NCI-H2081 (cell line): ENCODE measurements at places on chromosomes 12 and 14.

GRCh38 chr12:76551482-76551888 is 8.1 kb downstream of the OSBPL8 start:
- no peak for DNase-seq

DNA sequence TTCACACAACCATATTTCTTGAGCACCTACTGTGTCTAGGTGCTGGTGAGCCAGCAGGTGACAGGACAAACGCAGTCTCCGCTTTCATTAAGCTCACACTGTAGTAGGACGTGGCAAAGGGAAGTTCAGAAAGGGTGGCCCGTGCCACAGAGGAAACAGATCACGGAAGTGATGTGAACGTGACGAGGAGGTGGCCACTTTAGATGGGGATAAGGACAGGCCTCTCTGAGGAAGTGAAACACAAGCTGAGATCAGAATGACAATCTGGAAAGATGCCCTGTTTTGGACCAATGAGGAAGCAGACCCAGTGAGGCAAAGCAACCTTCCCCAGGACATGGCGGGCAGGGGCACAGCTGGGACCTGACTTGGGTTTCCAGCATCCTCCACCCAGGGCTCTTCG is 127.4 kb upstream of the PRMT8 start:
- no peak for DNase-seq

DNA sequence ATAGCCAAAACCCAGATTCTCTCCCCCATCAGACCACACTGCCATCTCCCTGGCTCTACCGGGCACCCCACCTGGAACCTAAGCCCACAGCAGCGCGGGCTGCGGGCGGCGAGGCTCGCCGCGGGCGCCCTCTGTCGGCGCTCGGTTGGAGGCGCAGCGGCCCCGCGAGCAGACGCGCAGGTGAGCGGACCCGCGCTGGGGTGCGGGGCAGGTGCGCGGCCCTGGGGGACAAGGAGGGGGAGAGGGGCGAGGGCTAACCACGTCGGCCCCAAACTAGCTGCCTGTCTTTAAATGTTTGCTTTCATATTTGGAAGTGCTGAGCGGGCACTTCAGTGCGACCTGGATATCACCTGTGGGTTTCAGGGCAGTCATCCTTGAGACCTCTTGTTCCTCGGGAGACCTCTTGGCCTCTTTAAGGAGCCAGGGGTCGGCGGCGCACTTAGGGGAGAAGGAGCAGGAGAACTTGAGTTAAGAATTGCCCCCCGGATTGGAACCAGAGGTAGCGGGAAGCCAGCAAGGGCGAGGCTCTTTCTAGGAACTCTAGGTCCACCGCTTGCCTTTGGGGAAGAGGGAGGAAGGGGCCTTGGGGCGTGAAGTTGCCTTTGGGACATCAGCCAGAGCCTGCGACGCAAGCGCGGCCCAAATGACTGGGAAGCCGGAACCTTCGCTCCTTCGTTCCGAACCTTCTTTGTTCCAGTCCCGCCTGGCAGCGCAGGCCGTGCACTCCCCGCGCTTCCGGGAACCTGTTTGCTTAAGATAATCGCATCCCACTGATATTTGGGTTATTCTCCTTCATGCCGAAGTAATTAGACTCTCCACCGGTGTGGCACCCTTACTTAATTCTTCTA is 78.7 kb downstream of the NEDD1 start:
- peak; percentile 71 for DNase-seq

- DNase-seq = no peak
Observed at GRCh38 chr12:81339071-81339470, 261.2 kb downstream of the ACSS3 start.

DNA sequence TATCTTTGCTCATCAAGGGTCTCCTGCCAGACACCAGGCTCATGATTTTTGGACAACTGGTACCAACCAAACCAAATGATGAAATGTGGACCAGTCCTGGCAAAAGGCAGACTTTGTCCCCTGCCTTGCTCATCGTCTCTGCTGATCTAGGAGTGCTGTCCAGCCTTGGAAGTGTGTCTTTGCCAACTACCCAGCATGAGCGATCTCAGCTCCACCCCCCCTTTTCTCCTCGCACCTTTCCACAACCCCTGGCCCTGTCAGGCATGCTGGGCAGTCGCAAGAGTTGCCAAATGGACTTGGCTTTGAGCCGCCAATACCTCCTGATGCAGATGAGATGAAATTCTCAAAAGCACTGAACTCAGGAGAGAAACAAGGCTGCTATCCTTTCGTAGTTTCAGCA is 174.3 kb downstream of the KCNA5 start:
- DNase-seq = no peak

- no peak for DNase-seq
Observed at GRCh38 chr12:121248622-121249021, 38.7 kb downstream of the P2RX4 start.
